ENCODE measurements at places on chromosomes 5 and 9. TPM values are rescaled to one million over a fixed set of nuclear protein-coding genes. Genes with fewer than 3 reads are reported as not detected.

Gene GMCL2
- polyA plus RNA-seq: not detected

Gene PCDHGA2
- polyA plus RNA-seq: 2.9 TPM

DNA sequence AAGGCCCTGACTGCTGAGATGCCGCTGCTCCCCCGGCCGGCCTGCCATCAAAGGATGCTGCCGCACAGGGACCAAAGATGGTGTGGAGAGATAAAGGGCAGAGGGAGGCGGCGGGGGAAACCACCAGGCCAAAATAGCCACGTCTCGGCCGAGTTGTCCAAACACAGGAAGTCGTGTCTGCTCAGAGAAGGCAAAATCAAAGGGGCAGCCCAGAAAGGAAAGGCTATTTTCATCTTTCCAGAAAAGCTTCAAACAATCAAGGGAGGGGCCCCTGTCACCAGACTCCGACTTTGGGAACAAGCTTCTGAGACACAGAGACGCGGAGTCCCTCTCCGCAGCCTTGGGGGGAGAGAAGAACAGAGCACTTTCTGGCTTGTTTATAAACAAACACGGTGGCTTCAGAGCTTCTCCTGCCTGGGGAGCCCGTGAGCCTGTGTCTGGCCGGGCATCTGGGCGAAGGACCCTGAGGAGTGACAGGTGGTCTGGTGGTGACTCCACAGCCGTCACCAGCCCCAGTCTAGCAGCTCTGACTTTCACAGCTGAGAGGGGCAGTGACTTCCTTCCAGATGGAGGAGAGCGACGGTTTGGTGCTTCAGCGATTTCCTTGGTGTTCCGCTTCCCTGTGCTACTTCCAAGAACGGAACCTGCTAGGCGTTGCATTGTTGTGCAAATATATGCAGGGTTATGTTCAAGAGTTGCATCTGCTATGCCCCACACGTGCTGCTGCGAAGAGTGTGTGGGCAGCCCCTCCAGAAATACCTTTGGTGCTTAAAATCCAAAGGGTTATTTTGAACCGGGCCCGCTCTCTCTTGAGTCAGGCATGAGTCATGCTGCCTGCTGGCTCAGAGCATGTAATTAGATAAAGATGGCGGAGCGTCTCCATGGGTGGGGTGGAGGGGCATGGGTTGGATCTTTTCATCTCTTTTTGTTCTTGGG is 24.0 kb downstream of the ADAMTSL2 start:
- peak; percentile 67 for DNase-seq

DNA sequence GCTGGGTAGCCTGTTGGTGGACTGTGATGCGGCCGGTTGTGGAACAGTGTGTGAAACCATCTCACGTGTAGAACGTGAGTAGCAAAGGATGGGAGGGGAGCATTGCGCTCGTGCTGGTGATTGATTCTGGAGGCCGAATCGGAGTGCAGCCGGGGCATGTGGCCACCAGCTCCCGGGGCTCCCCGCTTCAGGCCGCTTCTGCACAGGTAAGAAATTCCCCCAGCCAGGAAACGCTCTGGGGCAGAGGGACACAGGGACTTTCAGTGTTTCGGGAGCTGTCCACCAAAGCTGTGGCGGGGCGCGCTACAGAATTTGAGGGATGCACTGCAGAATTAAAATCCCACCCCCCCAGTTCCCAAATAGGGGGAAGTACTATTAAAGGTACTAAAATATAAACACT is 41.9 kb downstream of the LAMC3 start:
- no peak for DNase-seq

DNA sequence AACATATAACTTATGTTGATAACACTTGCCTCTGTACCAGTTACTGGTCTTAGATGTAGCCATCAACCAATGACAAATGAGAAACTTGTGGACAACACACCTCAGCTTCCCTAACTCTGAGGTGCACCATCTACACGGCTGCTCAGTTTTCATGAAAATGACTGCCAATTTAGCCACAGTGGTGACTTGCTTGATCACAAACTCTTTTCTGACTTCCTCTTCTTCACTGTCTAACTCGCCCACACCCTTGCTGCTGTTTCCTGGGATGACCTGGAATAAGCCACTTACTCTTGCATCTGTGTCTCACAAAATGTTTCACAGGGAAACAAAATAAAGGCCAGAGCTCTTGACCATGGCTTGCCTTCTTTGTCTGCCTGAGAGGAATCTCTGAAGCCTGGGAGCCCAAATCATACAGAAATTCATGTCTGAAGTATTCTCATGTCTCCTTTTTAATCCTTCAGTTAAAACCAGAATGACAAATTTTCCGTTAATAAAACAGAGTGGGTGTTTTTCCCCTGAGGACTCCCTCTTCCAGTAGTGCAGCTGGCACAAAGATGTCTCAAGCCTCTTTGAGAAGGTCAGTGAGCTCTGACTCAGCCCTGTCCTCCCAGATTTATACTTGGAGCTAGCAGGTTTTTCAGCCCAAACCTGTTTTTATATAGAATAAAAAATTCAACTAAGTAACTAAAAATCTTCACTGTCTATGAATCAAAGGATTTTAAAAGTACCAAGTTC is 126.5 kb upstream of the PAM start:
- peak; percentile 2 for DNase-seq

DNA sequence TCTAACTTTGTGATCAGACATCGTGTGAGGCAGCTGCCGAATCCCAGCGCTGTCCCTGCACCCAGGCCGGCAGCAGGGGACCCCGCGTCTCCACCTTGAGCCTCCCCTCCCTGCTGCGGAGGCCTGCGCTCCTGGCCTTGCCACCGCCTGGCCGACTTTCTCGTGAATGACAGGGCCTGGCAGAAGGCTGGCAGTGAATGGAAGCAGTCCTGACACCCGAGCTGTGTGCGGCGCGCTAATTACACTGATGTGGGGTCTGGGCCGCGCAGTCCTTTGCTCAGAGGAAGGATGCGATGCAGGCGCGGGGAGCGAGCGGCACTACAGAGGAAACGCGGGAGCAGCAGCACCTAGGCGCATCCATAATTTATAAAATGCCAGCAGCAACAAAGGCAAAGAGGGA is 40.3 kb downstream of the POU4F3 start:
- DNase-seq: no peak

- DNase-seq: no peak
These were observed 26.2 kb downstream of the SHB start for GRCh38 chr9:38042626-38043357.

GRCh38 chr5:148306446-148306845 is 5.8 kb upstream of the SPINK7 start:
- DNase-seq: no peak
